Thymus (tissue), 14 donors: ENCODE measurements at places on chromosomes 12 and 14. TPM values are rescaled to one million over a fixed set of nuclear protein-coding genes. Genes with fewer than 3 reads are reported as not detected.
A peak's percentile ranks its signal among the peaks of the same experiment; 100 is the strongest.

DNA sequence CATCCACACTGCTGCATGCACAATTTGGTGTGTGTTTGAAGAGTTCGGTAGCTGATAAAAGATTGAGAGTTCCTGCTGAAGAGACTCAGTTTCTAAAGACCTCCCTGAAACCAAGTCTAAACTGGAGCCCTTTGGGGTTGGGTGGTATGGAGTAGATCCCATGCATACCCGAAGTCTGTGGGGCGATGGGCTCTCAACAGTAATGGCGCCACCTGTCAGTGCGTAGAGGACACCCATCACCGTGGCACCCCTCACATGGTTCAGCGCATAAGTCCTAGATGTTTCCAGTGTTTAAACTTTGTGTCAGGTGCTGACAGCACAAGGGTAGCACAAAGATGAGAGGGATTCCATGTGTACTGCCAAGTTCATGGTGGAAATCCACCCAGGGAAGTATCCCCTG lies 85.9 kb downstream of the ESR2 start:
- peaks cover 21% of the 10 kb centered on the region for H3K36me3 ChIP-seq
- H3K4me3 ChIP-seq: no peak overlapping the region
- no peaks in the 10 kb centered on the region for H3K27me3 ChIP-seq
- DNase-seq: no peak

DNA sequence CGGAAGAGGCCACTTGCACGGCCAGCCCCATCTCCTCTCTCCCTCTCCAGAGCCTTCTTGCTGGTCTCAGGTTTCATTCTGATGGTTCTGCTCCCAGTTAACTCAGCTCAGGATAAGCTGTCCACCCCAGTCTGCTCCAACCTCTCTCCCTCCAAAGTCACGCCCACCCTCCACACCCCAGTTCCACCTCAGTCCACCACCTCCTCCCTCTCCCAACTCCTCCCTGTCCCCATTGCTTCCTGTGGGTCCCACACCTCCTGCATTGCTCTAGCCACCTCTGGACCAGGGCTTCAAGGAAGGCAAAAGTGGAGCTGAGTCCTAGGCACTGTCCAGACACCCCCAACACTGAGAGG lies 13.1 kb downstream of the KRT71 start:
- H3K27me3 ChIP-seq: peaks cover 2% of the 10 kb centered on the region
- no peaks in the 10 kb centered on the region for H3K4me1 ChIP-seq
- H3K4me3 ChIP-seq: no peak overlapping the region
- no peak overlapping the region for H3K27ac ChIP-seq

DNA sequence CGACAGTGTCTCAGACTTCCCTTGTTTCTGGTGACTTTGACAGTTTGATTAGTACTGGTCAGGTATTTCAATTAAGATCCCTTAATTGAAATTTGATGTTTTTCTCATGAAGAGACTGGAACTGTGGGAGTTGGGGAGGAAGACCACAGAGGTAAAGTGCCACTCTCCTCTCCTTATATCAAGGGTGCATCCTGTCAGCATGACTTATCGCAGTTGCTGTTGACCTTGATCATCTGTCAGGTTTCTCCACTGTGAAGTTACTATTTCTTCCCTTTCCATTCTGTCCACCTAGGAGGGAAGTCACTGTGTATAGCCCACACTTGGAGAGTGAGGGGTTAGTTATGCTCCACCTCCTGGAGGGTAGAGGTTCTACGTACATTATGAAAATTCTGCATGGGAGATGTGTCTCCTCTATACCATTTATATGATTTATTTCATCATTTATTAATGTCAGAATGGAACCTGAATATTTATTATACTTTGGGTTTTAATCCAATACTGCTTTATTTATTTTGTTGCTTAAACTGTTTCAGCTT lies 40.3 kb upstream of the SMOC1 start:
- no peaks in the 10 kb centered on the region for H3K36me3 ChIP-seq
- no peaks in the 10 kb centered on the region for H3K4me1 ChIP-seq
- no peak overlapping the region for H3K27ac ChIP-seq
- no peak overlapping the region for H3K4me3 ChIP-seq
- no peaks in the 10 kb centered on the region for H3K27me3 ChIP-seq

DNA sequence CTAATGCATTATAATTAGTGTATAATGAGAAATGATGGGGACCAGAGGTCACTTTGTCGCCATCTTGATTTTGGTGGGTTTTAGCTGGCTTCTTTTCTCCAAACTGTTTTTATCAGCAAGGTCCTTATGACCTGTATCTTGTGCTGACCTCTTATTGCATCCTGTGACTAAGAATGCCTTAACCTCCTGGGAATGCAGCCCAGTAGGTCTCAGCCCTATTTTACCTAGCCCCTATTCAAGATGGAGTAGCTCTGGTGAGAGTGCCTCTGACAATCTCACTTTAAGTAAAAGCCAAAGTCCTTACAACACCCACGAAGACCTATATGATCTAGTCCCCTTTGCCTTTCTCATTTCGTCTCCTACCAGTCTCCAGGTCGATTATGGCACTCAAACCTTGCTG lies 28.3 kb upstream of the STRAP start:
- H3K4me3 ChIP-seq: no peak overlapping the region
- no peaks in the 10 kb centered on the region for H3K36me3 ChIP-seq
- H3K4me1 ChIP-seq: no peaks in the 10 kb centered on the region
- no peak for DNase-seq
- no peaks in the 10 kb centered on the region for H3K27me3 ChIP-seq
- no peak overlapping the region for H3K27ac ChIP-seq

Gene BCL2L2
- 5.5 TPM for total RNA-seq

Gene CPNE6
- 0.05 TPM for total RNA-seq

Gene KLRC1
- total RNA-seq: 0.80 TPM

- H3K27me3 ChIP-seq: no peaks in the 10 kb centered on the region
- no peak overlapping the region for H3K4me3 ChIP-seq
- no peak overlapping the region for H3K27ac ChIP-seq
- H3K36me3 ChIP-seq: no peaks in the 10 kb centered on the region
- peak; percentile 74 for DNase-seq
Measured at GRCh38 chr14:105944632-105945610, 418.5 kb downstream of the TMEM121 start.

- DNase-seq: no peak
- H3K27me3 ChIP-seq: no peaks in the 10 kb centered on the region
Measured at GRCh38 chr12:109753054-109753401, 39.4 kb downstream of the FAM222A start.

DNA sequence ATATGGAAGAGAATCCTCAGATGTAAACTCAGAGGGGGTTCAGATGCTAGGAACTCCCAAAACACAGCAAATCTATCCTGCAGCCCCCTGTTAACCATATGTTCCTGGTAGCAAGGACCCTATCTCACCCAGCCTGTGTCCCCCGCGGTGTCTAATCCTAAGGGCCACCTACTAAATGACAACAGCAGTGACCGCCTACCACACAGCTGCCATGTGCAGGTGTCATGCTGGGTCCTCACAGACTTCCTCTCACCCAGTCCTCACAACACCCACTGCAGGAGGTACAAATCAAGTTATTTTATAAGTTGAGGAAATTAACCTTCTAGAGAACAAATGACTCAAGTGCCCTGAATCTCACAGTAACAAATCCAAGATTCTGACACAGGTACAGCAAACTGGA lies 73.9 kb downstream of the ITPK1 start:
- DNase-seq: no peak
- no peaks in the 10 kb centered on the region for H3K36me3 ChIP-seq
- H3K27me3 ChIP-seq: no peaks in the 10 kb centered on the region

Gene RASAL1
- total RNA-seq: 1.7 TPM

DNA sequence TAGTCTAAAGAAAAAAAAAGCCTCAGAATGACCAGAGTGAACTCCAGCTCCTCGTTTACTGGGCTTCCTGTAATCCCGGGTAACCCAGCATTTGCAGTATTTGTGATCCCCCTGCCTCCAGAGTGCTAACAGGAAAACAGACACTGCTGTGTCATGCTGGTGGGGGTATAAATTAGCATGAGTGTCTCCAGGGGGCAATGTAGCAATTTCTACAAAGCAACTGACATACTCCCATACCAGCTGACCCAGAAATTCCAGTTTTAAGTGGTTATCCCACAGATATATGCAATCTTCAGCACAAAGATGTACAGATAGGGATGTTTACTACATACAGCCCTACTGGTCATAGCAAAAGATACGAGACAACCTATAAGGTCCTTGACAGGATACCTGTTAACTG lies 18.8 kb downstream of the TTC7B start:
- DNase-seq: no peak
- H3K4me1 ChIP-seq: no peaks in the 10 kb centered on the region
- H3K27me3 ChIP-seq: no peaks in the 10 kb centered on the region
- no peak overlapping the region for H3K27ac ChIP-seq
- H3K36me3 ChIP-seq: no peaks in the 10 kb centered on the region

Gene METTL17
- total RNA-seq: 64.2 TPM

Gene RNF212B
- 0.05 TPM for total RNA-seq

DNA sequence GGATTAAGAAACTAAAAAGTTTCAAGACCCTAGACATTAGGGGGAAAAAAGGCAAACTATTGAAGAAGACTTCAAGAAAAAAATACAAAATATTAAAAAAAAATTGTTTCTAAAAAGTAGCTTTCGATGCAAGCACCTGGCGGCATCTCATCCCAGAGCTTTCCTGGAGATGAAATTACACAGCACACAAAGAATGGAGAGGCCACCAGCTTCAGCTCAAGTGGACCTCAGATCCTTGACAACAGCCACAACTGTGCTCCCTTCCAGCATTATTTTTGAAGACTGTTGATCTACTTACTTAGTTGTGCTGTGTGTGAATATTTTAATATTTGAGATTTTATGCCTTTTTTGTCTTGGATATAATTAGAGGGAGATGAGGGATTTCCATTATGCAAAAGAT lies 479.0 kb downstream of the GLT1D1 start:
- no peak for DNase-seq
- no peaks in the 10 kb centered on the region for H3K4me1 ChIP-seq
- no peak overlapping the region for H3K27ac ChIP-seq
- no peaks in the 10 kb centered on the region for H3K36me3 ChIP-seq

DNA sequence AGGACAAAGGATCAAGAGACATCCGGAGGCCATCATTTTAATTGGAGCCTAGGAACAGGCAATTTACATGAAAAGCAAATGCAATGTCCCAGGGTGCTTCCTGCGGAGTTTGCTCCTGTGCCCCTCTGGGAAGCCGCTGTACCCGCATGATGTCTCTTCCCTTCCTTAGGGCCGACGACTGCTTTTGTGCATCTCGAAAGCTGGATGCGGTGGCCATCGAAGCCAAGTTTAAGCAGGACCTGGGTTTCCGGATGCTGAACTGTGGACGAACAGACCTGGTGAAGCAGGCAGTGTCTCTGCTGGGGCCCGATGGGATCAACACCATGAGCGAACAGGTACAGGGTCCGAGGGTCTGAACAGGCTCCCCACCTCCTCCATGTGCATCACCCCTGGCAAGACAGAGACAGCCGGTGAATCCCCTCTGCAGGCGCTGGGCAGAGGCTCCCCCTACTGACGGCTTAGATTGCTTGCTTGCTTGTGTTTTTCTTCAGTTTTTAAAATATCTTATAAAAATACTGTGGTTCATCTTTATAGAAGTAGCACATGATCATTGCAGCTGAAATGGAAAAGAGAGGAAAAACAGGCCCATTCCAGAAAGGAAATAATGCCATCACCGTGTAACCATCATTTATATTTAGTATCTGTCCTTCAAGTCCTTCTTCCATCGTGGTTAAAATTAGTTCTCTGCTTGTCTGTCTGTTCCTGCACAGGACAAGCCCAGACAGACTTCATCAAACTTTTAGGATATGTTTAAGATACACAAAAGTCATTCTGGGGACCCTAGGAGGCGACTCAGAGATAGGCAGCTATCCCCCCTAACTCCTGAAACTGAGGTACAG lies 75.4 kb upstream of the PWP1 start:
- H3K27me3 ChIP-seq: no peaks in the 10 kb centered on the region
- peaks cover 13% of the 10 kb centered on the region for H3K36me3 ChIP-seq
- peak; percentile 52 for DNase-seq
- no peaks in the 10 kb centered on the region for H3K4me1 ChIP-seq
- no peak overlapping the region for H3K27ac ChIP-seq
- H3K4me3 ChIP-seq: no peak overlapping the region

- H3K27me3 ChIP-seq: no peaks in the 10 kb centered on the region
- peak overlapping the region; percentile 38 for H3K27ac ChIP-seq
- peak; percentile 28 for DNase-seq
- H3K36me3 ChIP-seq: no peaks in the 10 kb centered on the region
- peaks cover 5% of the 10 kb centered on the region for H3K4me1 ChIP-seq
Measured at GRCh38 chr12:66708704-66709456, 30.0 kb upstream of the GRIP1 start.

GRCh38 chr14:53149668-53150316 lies 3.3 kb downstream of the DDHD1 start:
- no peak overlapping the region for H3K27ac ChIP-seq
- no peak overlapping the region for H3K4me3 ChIP-seq
- no peaks in the 10 kb centered on the region for H3K36me3 ChIP-seq
- peaks cover 17% of the 10 kb centered on the region for H3K4me1 ChIP-seq
- DNase-seq: no peak
- H3K27me3 ChIP-seq: no peaks in the 10 kb centered on the region

- no peak overlapping the region for H3K4me3 ChIP-seq
- no peaks in the 10 kb centered on the region for H3K27me3 ChIP-seq
- no peak overlapping the region for H3K27ac ChIP-seq
Measured at GRCh38 chr12:4046495-4046840, 173.3 kb upstream of the PARP11 start.

- H3K27ac ChIP-seq: peak overlapping the region; percentile 40
- H3K36me3 ChIP-seq: no peaks in the 10 kb centered on the region
- H3K4me1 ChIP-seq: peaks cover 59% of the 10 kb centered on the region
- no peak for DNase-seq
- no peak overlapping the region for H3K4me3 ChIP-seq
Measured at GRCh38 chr14:104658325-104658712, 31.1 kb upstream of the INF2 start.

Gene NRXN3
- 3.7 TPM for total RNA-seq

Gene ARID4A
- 13.7 TPM for total RNA-seq

Gene CHGA
- total RNA-seq: 0.71 TPM

Gene GPR135
- total RNA-seq: 0.38 TPM

Gene SERPINA12
- total RNA-seq: 0.05 TPM

- no peaks in the 10 kb centered on the region for H3K4me1 ChIP-seq
- peaks cover 2% of the 10 kb centered on the region for H3K27me3 ChIP-seq
- no peak overlapping the region for H3K4me3 ChIP-seq
- DNase-seq: peak; percentile 14
- H3K27ac ChIP-seq: peak overlapping the region; percentile 62
- H3K36me3 ChIP-seq: no peaks in the 10 kb centered on the region
Measured at GRCh38 chr12:52389313-52390207, 4.1 kb upstream of the KRT84 start.

Gene SCN8A
- 0.57 TPM for total RNA-seq

Gene GRIP1
- total RNA-seq: 3.9 TPM

Gene PTPN6
- 147 TPM for total RNA-seq

GRCh38 chr12:62848418-62848817 lies 86.5 kb downstream of the PPM1H start:
- H3K4me3 ChIP-seq: no peak overlapping the region
- H3K36me3 ChIP-seq: no peaks in the 10 kb centered on the region
- H3K27me3 ChIP-seq: no peaks in the 10 kb centered on the region
- no peaks in the 10 kb centered on the region for H3K4me1 ChIP-seq
